ENCODE measurements at places on chromosomes 6 and 20. TPM values are rescaled to one million over a fixed set of nuclear protein-coding genes. Genes with fewer than 3 reads are reported as not detected.

GRCh38 chr6:82017773-82018172, 229.8 kb downstream of the IBTK start:
- no peaks in the 10 kb centered on the region for H3K27me3 ChIP-seq
- no peak for DNase-seq
- no peak overlapping the region for H3K4me3 ChIP-seq
- no peaks in the 10 kb centered on the region for H3K36me3 ChIP-seq
- no peaks in the 10 kb centered on the region for H3K4me1 ChIP-seq

- no peaks in the 10 kb centered on the region for H3K4me1 ChIP-seq
- H3K27ac ChIP-seq: no peak overlapping the region
- no peaks in the 10 kb centered on the region for H3K36me3 ChIP-seq
- no peaks in the 10 kb centered on the region for H3K27me3 ChIP-seq
Measured at GRCh38 chr6:69580706-69581105, 216.1 kb downstream of the LMBRD1 start.

GRCh38 chr20:59861401-59861800, 72.0 kb downstream of the SYCP2 start:
- no peak for DNase-seq
- H3K4me1 ChIP-seq: no peaks in the 10 kb centered on the region
- no peak overlapping the region for H3K27ac ChIP-seq
- no peak overlapping the region for H3K4me3 ChIP-seq
- H3K27me3 ChIP-seq: peaks cover 2% of the 10 kb centered on the region

DNA sequence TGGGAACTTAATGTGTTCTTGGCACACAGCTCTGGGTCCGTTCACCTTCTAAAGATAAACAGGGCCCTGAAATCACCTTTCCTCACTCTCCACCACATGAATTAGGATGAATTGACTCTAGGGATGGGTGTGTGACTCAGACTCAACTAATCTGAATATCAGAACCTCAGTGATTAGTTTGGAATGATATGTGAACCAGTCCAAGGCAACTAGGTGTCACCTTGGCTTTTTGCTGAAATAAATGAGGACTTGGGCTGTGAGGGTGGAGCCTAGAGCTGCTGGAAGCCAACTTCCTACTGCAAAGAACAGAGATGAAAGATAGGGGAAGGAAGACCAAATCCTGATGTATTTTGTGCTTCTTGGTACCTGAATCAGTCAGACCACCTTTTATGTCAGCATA, 132.0 kb upstream of the RNF24 start:
- H3K4me3 ChIP-seq: no peak overlapping the region
- no peaks in the 10 kb centered on the region for H3K36me3 ChIP-seq
- no peak for DNase-seq
- H3K4me1 ChIP-seq: peaks cover 30% of the 10 kb centered on the region

- H3K27ac ChIP-seq: no peak overlapping the region
- H3K36me3 ChIP-seq: no peaks in the 10 kb centered on the region
- no peaks in the 10 kb centered on the region for H3K27me3 ChIP-seq
- H3K4me3 ChIP-seq: no peak overlapping the region
- DNase-seq: no peak
Measured at GRCh38 chr20:14360416-14360815, 23.0 kb upstream of the FLRT3 start.

BFSP1 gene
- not detected for polyA plus RNA-seq

DNA sequence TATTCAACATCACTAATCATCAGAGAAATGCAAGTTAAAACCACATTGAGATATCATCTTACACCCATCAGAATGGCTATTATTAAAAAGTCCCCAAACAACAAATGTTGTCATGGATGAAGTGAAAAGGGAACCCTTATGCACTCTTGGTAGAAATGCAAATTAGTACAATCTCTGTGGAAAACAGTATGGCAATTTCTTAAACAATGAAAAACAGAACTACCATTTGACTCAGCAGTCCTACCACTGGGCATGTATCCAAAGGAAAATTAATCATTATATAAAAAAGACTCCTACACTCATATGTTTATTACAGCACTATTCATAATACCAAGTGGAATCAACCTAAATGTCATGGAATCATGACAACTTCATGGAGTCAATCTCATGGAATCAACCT, 611.3 kb upstream of the GJE1 start:
- no peaks in the 10 kb centered on the region for H3K27me3 ChIP-seq
- H3K4me1 ChIP-seq: no peaks in the 10 kb centered on the region
- H3K36me3 ChIP-seq: no peaks in the 10 kb centered on the region
- H3K4me3 ChIP-seq: no peak overlapping the region

CST4 gene
- polyA plus RNA-seq: not detected

RFX6 gene
- polyA plus RNA-seq: not detected

GRCh38 chr6:18389479-18389878, 2.3 kb downstream of the RNF144B start:
- peaks cover 3% of the 10 kb centered on the region for H3K36me3 ChIP-seq
- peaks cover 62% of the 10 kb centered on the region for H3K4me1 ChIP-seq
- H3K27ac ChIP-seq: peak overlapping the region; percentile 85
- no peaks in the 10 kb centered on the region for H3K27me3 ChIP-seq

- H3K27me3 ChIP-seq: no peaks in the 10 kb centered on the region
- no peak for DNase-seq
Measured at GRCh38 chr6:18386298-18386976, 713 bp upstream of the RNF144B start.

KLC4 gene
- polyA plus RNA-seq: 6.0 TPM

DNA sequence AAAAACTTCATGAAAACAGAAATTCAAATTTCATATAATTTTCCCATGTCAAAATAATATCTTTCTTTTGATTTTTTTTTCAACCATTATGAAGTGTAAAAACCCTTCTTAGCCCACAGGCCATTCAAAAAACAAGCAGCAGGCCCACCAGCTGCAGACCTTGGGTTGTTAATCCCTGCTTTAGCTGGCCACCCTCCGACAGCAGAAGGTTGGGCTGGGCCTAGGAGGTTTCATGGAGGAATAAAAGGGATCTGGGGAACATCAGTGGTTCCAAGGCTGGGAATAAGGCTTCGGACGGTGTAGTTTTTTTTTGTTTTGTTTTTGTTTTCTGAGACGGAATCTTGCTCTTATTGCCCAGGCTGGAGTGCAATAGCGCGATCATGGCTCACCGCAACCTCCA, 3.6 kb upstream of the HSP90AB1 start:
- no peak overlapping the region for H3K27ac ChIP-seq
- H3K4me1 ChIP-seq: peaks cover 23% of the 10 kb centered on the region
- H3K36me3 ChIP-seq: no peaks in the 10 kb centered on the region
- DNase-seq: no peak
- H3K27me3 ChIP-seq: no peaks in the 10 kb centered on the region

DNA sequence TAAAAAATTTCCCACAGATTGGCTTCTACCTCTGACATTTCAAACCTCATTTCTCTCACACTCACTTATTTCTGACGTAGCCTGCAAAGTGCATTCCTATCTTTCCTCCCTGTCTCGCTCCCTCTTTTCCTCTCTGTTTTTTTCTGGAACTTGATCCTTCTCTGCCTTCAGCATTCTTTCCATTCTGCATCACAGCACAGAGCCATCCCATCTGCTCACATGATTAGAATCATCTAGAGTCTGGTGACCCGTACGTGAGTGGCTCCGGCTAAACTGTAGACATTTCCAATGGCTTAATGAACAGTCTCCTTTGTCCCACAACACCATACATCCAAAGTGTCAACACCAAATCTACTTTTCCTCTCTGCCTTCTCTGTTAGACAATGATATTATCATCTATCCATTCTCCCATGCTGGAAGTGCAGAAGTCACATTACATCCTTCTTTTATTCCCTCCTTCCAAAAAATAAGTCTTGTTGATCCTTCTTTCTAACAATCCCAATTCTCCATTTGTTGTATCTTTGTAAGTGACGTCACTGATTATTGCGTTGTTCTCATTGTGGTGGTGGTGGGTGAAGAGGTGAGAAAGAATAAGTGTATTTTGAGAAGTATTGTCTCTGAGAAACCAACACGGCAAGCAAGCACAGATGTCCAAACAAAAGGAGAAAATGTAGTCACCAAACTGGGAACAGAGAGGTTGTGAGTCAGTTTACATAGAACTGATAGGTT, 41.6 kb downstream of the OPRM1 start:
- no peaks in the 10 kb centered on the region for H3K4me1 ChIP-seq
- DNase-seq: no peak
- H3K27ac ChIP-seq: no peak overlapping the region
- H3K4me3 ChIP-seq: no peak overlapping the region

REM1 gene
- not detected for polyA plus RNA-seq

THBS2 gene
- not detected for polyA plus RNA-seq

GRCh38 chr6:34025861-34026260, 120.0 kb downstream of the GRM4 start:
- DNase-seq: no peak
- H3K4me1 ChIP-seq: no peaks in the 10 kb centered on the region
- H3K27ac ChIP-seq: no peak overlapping the region
- H3K4me3 ChIP-seq: no peak overlapping the region

DNA sequence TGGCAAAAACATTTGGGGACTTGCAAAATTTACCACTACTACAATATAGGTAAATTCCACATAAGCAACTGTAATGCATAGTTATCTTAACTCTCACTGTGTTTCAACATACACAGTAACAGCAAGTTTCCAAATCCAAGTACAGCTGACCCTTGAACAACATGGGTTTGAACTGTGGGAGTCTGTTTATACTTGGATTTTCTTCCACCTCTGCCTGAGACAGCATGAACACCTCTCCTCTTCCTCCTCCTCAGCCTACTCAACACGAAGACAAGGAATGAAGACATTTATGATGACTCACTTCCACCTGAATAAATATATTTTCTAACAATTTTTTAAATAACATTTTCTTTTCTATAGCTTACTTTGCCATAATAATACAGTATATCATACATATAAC, 25.6 kb downstream of the MAN1A1 start:
- H3K4me1 ChIP-seq: no peaks in the 10 kb centered on the region
- no peak overlapping the region for H3K4me3 ChIP-seq
- H3K27me3 ChIP-seq: no peaks in the 10 kb centered on the region

- no peak overlapping the region for H3K4me3 ChIP-seq
- no peaks in the 10 kb centered on the region for H3K27me3 ChIP-seq
- no peaks in the 10 kb centered on the region for H3K4me1 ChIP-seq
- H3K27ac ChIP-seq: no peak overlapping the region
Measured at GRCh38 chr20:41609474-41609873, 8.7 kb downstream of the CHD6 start.

DNA sequence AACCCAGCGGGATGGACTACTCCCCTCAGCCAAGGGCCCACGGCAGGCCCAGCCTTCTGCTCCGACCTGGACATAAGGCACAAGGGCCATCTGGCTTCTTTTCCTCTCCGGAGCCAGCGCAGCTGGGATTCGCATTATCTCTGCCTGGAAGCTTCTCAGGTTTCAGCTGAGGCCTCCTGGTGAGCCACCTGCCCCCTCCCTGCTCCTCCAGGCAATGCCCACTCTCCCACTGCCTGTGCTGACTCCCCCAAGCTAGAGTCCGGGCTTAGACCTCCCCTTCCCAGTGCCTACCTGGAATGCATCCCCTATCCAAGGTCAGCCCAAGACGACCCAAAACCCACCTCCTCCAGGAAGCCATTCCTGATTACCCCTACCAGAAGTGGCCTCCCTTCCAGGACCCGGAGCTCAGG, 60.7 kb downstream of the EZR start:
- H3K4me3 ChIP-seq: no peak overlapping the region
- no peak overlapping the region for H3K27ac ChIP-seq
- no peak for DNase-seq
- no peaks in the 10 kb centered on the region for H3K27me3 ChIP-seq

RGS17 gene
- polyA plus RNA-seq: not detected

DNA sequence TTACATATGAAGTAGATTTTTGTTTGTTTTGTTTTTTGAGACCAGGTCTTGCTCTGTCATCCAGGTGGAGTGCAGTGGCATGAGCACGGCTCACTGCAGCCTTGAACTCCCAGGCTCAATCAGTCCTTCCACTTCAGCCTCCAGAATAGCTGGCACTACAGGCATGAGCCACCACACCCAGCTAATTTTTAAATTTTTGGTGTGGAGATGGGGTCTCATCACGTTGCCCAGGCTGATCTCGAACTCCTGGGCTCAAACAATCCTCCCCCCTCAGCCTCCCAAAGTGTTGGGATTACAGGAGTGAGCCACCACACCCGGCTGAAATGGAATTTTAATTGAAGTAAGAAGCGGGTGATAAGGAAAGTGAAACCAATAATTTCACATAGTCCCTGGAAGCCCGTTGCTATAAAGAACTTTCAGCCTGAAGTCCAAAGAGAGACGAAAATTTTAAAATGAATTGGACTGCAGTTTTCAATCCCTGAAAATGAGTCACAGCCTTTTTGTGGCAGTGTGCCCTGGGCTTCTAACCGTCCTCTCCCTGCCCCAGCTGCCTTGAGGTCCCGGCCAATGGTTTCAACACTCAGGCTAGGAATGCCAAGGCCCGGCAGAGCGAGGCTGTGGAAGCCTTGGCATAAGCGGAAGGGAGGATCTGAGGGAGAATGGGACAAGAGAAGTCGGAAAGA, 757 bp downstream of the RAET1E start:
- H3K27me3 ChIP-seq: no peaks in the 10 kb centered on the region
- no peak for DNase-seq
- H3K27ac ChIP-seq: no peak overlapping the region

DNA sequence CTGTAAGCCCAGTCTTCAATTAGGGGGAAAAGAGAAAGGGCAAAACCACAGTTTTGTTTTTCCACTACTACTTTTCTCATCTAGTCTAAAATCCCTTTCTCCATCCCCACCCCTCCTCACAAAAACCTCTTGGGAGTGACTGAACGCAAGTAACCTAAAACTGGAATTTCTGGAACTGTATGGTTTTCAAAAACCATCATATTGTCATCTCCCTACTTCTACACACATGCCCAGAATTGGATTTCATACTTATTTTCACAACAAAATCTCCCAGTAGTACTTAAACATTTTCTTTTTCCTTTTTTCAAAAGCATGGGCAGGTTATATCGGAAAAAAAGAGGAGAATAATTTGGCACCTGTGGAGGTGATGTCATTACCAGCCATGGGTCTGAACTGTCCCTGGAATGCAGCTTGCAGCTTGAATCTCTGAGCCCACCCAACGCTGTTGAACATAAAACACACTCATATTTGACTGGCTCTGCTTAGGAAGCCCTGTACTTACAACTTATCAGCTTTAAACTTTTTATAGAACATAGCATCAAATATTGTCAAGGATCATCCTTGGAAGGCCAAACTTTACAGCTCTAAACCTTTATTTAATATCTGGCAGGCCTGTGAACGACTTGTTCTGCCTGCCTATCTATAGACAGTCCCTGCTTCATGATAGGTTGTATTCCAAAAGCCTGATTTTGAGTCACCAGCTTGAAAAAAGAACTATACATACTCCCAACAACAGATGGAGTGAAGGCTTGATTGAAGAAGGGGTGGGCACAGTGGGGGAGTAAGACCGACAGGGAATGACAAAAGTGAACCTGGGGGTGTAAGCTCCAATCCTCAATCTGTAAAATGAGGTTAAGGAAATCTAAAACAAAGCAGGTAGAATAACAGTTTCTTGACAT, 59.3 kb downstream of the EPB41L2 start:
- H3K4me1 ChIP-seq: no peaks in the 10 kb centered on the region
- H3K27me3 ChIP-seq: no peaks in the 10 kb centered on the region
- no peak for DNase-seq
- H3K36me3 ChIP-seq: no peaks in the 10 kb centered on the region

- H3K27me3 ChIP-seq: no peaks in the 10 kb centered on the region
- DNase-seq: no peak
- no peak overlapping the region for H3K27ac ChIP-seq
Measured at GRCh38 chr6:38195113-38195635, 375.6 kb downstream of the ZFAND3 start.

SMLR1 gene
- polyA plus RNA-seq: not detected

PNPLA1 gene
- polyA plus RNA-seq: 3.8 TPM

GRCh38 chr20:37741055-37741454, 47.2 kb downstream of the CTNNBL1 start:
- peaks cover 90% of the 10 kb centered on the region for H3K36me3 ChIP-seq
- DNase-seq: no peak
- no peak overlapping the region for H3K27ac ChIP-seq
- H3K27me3 ChIP-seq: no peaks in the 10 kb centered on the region
- no peaks in the 10 kb centered on the region for H3K4me1 ChIP-seq

NMBR gene
- polyA plus RNA-seq: not detected

ANGPT4 gene
- polyA plus RNA-seq: 0.14 TPM

All from CD14-positive monocyte (primary cell).